ENCODE measurements at places on chromosomes 4 and X.

GRCh38 chrX:154121207-154121606 lies 22.8 kb upstream of the OPN1LW start:
- no peak for DNase-seq

DNA sequence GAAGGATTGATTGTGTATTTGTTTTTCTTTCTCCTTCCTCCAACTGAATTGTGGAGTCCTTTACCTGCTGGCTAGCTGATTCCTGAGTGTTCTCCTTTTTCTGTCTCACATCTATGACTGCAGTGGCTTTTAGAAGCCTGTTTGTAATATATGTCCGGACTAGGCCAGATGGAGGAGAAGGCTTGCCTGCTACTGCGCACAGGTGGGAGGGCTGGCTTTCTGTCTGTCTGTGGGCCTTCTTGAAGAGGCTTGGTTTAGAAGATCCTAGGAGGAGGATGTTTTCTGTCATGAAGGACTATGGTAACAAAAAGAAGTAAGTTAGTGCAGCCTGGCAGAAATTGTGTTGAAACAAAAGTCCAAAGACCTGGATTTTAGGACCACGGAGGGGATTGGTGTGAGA lies 8.5 kb downstream of the PPP1R3F start:
- no peak for DNase-seq

GRCh38 chr4:17327591-17327990 lies 184.3 kb downstream of the QDPR start:
- no peak for DNase-seq

GRCh38 chr4:111991163-111991562 lies 154.1 kb upstream of the FAM241A start:
- no peak for DNase-seq

- no peak for DNase-seq
These were observed 63.3 kb downstream of the PTPN13 start for GRCh38 chr4:86657382-86657781.

DNA sequence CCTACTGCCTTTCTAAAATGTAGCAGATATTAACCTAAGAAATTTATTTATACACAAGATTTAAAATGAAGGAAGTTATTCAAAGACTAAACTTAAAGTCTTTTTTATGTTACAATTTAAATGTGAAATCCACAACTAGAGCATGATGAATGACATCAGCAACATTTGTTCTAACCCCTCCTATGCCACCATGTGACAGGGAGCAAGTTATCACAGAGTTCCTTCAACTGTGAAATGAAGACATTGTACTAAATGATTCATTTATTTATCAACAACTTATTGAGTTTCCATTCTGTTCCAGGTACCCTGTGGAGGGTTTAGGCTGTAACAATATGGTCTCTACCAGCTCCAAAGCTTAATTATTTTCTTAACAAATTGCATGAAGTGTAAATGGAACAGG lies 76.9 kb downstream of the SLC39A8 start:
- DNase-seq, result no peak

DNA sequence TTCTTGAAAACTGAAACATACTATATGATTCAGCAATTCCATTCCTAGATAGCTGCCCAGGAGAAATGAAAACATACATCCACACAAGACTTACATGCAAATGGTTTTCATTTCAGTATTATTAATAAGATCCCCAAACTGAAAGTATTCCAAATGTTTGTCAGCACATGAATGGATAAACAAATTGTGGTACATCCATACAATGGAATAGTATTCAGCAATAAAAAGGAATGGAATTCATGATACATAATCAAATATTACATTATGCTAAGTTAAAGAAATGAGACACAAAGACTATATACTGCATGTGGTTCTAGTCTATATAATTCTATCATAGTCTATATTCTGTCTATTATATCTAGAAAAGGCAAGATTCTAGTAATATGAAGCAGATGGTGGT lies 152.4 kb upstream of the KIT start:
- no peak for DNase-seq

DNA sequence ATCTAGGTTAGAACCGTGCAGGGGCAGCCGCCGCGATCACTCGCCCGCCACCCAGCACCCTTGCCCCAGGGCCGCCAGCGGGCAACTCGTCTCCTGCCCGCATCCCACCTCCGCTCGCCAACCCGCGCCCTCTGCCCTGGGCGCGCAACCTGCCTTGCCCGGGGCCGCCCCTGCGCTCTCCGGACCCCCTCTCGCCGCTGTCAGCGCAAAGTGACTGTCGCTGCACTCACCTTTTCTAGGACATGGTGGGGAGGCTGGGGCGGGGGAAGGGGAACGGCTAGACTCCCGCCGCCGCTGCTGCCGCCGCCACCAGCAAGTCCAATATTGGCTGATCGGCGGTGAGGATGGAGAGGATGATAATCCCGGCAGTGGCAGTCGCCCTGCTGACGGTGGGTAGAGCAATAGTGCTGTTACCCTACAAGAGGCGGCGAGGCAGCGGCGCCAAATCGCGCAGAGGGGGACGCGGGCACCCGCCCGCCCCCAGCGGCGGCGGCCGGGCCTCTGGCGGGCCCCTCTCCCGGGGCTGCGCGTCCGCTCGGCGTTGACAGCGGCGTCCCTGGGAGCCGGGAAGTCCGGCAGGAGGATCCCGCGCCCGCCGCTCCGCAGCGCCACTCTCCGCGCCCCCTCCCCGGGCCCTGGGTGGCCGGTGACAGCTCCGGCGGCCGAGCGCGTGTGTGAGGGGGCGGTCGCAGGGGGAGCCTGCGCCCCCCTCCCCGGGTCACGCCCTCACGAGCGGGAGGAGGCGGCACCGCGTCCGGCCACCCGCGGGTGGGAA lies 2.3 kb upstream of the NR3C2 start:
- DNase-seq, result no peak

DNA sequence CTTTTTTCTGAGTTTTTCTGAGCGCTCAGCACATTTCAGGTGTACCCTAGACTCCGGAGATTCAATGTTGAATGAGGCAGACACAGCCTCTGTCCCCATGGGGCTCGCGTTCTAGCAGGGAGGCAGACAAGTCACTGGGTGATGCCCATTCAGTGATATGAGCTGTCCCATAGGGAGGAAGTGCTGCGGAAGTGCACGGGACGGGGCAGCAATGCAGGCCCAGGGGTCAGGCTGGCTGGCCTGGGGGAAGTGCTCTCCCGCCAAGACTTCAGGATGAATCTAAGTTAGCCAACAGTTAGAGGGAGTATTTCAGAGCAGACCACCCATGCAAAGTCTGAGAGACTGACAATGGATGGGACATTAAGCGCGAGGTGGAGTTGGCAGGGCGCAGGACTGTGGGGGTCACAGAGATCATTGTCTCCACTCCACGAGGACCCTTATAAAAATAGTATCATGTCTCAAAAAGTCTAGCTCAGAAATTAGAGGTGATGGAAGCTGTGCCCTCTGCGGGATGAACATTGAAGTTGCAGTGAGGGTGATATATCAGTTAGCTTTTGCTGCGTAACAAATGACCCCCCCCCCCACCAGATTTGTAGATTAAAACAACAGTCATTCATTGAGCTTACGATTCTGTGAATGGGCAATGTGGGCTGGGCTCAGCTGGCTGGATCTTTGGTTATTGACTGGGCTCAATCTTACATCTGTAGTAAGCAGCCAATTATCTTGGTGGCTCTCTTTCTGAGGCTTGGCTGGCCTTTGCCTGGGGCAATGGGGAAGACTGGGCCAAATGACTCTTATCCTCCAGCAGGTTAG lies 16.4 kb downstream of the PSAPL1 start:
- DNase-seq, result no peak

GRCh38 chrX:63959975-63960374 lies 175.0 kb upstream of the ARHGEF9 start:
- DNase-seq, result no peak

DNA sequence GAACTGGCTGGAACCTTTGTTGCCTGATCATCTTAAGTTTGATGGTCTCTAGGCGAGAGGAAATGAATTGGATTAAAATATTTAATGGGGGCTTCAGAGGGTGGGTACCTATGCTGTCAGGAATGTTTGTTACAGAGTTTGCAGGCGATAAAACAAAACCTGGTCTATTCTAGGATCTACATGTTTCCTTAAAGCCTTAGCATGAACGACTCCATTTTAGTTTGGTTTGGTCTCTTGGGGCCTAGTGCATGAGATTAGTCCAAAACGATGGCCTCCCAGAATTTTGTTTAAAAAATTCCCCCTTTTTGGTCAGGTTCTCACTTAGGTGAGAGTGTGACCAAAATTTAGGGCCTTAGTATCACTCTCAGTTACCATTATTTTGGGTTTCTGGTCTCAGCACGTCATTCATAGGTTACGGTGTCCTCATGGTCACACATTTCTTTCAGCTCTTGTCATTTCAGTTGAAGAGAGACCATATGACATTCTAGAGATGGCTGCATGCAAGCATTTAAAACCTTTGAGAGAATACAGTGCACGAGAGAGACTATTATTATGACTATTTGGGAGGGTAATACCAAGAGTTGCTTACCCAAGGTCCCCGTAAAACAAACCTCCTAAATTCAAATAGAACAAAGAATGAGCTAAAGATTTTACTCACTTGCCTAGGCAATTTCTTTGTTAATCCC lies 13.8 kb downstream of the MOB1B start:
- no peak for DNase-seq

- DNase-seq, result no peak
These were observed 1.9 kb upstream of the FTSJ1 start for GRCh38 chrX:48474127-48474526.

- DNase-seq, result no peak
These were observed 40.0 kb downstream of the RBPJ start for GRCh38 chr4:26360864-26361263.

DNA sequence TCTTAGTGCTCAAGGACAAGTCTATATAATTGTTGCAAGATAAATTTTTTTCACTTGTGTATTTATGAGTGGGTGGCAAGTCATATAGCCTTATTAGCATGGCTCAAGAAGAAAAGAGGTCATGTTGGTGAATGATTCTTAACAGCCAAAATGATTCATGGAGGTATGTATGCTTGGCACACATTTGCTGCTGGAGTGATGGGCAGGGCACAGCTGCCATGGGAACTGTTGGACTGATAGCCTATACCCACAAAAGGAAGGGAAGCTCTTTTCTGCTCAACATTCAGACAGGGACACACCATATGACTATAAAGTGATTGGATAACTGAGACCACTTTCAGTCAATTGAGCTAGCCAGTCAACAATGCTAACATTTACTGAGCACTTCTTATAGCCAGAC lies 46.8 kb upstream of the PITX2 start:
- DNase-seq, result no peak

DNA sequence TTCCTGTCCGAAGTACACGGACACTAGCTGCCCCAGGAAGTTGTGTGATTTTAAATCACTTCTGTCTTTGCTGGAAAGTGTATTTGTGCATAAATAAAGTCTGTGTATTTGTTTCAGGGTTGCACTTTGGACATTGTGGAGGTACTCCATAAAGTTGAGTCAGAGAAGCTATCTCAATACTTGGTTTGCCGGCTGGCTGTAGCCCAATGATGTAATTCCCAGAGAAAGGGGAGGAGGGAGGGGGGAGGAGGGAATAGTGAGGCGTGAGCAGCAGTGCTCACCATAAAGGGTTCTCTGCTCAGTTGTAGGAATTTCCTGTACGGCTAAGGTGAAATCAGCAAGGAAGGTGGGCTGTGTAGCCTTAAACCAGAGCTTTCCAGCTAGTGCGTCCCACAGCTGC lies 7.5 kb downstream of the APEX2 start:
- no peak for DNase-seq

GRCh38 chrX:6163721-6164120 lies 64.9 kb downstream of the NLGN4X start:
- DNase-seq, result no peak

GRCh38 chrX:94576367-94577004 lies 902.5 kb downstream of the FAM133A start:
- DNase-seq, result no peak

- no peak for DNase-seq
These were observed 537.5 kb downstream of the BCOR start for GRCh38 chrX:39560271-39560670.

DNA sequence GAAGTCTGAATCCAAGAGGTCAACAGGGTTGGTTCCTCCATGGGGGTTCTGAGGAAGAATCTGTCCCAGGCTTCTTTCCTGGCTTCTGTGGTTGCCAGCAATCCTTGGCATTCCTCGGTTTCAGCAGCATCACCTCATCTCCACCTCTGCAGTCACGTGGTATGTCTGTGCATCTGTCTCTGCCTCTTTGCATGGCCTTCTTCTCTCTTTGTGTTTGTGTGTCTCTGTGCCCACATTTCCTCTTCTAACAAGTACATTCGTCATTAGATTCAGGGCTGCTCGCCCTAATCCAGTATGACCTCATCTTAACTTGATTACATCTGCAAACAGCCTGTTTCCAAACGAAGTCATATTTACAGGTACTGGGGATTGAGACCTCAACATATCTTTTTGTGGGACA lies 114.0 kb downstream of the BCOR start:
- DNase-seq, result no peak
